ENCODE measurements at places on chromosomes 11 and 22. TPM values are rescaled to one million over a fixed set of nuclear protein-coding genes. Genes with fewer than 3 reads are reported as not detected.

Gene SMC1B
- total RNA-seq, result not detected

Gene TCN2
- total RNA-seq, result 3.1 TPM

Gene LRFN4
- 30.2 TPM for total RNA-seq

Gene PKNOX2
- total RNA-seq, result 1.2 TPM

Gene HTR3B
- not detected for total RNA-seq

Gene NELL1
- not detected for total RNA-seq

Gene B3GAT1
- total RNA-seq, result 2.8 TPM

Gene SHANK3
- 0.30 TPM for total RNA-seq

Gene NAV2
- 0.79 TPM for total RNA-seq

Gene CD248
- not detected for total RNA-seq

Gene SHANK2
- 0.34 TPM for total RNA-seq

Gene PAMR1
- total RNA-seq, result not detected

Gene CDHR5
- total RNA-seq, result not detected

Gene ACR
- total RNA-seq, result 1.1 TPM

Gene HBB
- not detected for total RNA-seq

Gene AHNAK
- total RNA-seq, result 205 TPM

Gene C11orf87
- not detected for total RNA-seq
